Activated naive CD4-positive, alpha-beta T cell treated with anti-CD3 and anti-CD28 coated beads, Interleukin-2, amount 50 U/mL, for 16 hours (primary cell): ENCODE measurements at places on chromosomes 3 and 15.

DNA sequence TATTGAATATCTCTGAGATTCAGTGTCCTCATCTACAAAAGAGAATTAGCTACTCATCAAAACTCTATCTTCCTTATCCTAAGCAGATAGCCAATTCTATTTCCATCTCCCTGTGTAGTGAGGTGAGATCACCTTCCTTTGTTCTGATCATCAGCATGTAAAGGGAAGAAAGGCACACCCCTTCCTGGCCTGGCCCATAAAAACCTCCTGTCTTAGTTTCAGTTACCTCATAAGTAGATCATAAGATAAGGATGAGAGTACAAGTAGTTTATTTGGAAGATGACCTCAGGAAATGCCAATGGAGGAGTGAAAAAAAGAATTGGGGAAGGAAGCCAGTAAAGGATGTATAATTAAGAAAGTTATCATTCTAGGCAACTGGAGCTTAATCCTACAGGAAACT lies 114.5 kb upstream of the GADL1 start:
- DNase-seq: no peak

DNA sequence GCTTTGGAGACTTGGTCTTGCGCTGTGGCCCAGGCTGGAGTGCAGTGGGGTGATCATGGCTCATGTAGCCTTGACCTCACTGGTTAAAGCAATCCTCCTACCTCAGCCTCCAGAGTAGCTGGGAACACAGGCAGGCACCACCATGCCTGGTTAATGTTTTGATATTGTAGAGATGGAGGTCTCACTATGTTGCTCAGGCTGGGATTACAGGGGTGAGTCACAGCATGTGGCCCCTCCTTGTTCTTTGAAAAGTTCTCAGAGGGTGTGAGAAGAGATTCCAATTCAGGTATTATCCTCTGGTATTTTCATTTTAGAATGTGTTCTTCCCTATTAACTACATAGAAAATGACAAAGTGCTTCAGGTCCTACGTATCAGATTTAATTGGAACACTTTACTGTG lies 51.9 kb upstream of the RPL32 start:
- DNase-seq: no peak

GRCh38 chr3:17964108-17964507 lies 221.7 kb upstream of the TBC1D5 start:
- no peak for DNase-seq

DNA sequence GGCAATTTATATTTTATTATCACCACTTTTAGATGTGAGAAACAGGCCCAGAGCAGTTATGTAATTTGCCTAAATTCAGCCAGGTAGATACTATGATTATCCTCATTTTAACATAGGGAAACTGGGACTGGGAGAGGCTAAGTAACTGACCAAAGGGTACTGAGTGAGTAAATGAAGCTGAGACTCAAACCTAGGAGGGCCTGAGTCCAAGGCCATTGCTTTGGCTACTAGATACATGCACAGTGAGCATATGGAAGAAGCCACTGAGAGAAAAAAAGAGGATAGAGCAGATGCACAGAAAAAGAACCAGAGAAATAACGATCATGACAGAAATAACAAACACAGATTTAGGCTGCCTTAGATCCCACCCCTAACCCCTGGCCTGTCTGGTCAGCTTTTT lies 33.6 kb downstream of the USF3 start:
- DNase-seq: no peak

DNA sequence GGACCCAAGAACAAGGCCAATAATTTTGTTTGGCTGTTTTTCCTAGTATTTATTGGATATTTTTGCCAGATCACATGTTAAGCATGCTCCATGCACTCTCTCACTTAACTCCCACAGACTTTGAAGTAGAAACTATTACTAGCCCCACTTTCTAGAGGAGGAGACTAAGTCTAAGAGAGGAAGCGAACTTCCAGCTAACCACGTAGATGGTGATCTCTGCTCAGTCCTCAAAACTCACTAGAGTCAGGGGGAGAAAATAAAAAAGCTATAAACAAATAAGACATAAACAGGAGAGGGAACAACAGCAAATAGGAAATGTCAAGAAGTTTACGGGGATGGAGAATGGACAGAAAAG lies 481.0 kb upstream of the PROK2 start:
- no peak for DNase-seq

DNA sequence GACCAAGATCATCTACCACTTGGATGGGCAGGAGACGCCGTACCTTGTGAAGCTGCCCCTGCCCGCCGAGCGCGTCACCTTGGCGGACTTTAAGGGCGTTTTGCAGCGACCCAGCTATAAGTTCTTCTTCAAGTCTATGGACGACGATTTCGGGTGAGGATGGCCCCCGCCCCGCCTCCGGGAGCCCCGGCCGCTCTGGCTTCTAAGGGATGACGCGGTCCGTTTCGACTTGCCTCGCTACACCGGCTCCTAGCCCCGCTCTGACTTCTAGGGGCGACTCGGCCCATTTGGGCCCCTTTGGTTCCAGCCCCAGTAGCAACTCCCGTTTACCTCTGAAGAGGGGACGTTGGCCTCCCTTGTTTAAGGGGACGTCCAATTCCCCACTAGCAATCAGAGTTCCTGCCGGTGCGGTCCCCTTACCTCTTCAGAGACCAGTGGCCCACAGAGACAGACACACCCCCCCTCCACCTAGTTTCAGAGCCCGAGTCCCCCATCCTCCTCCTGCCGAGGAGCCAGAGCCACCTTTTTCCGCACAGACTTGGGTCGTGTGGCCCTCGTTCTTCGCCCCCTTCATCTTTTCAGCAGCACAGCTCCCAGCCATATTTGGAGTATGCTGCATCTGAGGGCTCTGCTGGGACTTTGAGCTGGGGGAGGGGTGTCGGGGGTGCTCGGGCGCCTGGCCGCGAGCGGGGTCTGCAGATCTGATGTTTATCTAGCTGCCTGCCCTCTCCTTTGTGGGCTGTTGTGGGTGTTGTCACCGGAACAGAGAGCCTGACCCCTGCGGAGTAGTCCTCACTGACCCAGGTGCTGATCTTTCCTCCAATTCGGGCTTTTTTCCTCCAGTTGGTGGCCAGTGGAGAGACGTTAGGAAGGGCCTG lies 706 bp downstream of the DVL3 start:
- DNase-seq: peak; percentile 57

- DNase-seq: no peak
Measured at GRCh38 chr15:32908135-32908801, 190.5 kb downstream of the GREM1 start.

DNA sequence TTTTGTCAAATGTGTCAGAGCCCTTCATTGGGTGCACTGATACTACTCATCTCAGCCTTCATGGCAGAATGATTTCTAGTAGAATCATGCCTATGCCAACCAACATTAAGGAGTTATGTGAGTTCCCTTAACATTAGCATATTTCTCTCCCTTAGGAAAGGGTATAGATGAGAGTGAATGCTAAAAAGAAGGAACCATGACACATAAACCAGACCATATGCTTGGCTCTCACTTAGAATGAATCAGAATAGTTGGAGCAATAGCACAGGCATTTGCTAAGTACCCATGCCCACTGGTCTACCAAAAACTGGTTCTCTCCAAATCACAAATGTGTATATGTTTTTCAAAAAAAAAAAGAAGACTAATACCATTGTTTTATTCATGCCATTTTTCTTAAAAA lies 51.1 kb downstream of the STRIT1 start:
- DNase-seq: no peak

DNA sequence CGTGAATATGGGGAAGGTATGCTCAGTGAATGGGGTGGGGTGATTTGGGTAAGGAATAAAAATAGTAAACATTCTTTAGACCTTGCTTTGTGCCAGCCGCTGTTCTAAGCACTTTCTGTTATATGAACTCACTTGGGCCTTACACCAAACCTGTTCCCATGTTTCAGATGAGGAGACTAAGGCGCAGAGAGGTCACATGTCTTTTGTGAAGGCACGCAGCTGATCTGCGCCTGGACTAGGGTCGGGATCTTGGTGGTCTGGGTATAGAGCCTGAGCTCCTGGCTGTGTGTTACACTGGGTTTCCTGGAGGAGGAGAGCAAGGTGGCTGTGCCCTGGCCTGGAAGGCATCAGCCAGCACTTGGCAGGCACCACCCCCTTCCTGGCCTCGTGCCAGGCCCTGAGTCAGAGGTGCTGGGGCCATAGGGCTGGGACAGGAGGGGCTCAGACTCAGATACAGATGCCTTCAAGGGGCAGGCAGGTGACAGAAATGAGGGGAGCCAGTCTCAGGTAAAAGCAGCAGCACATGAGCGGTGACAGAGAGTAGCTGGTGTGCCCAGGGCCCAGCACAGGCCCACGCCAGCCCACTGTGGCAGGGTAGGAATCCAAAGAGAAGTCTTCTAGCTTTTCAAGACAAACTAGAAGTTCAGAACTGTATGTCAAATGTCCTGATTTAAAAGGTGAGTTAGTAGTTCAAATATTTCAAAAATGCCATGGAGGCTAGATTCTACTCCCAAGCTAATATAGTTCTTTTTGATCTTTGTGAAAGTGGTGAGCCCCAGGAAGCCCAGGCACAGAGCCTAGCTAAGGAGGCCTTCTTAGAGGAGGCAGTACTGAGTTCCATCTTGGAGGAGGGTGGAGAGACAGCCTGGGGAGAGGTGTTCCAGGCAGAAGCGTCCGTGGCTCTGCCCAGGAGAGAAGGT lies 83.1 kb downstream of the DNAJB8 start:
- DNase-seq: peak; percentile 50

DNA sequence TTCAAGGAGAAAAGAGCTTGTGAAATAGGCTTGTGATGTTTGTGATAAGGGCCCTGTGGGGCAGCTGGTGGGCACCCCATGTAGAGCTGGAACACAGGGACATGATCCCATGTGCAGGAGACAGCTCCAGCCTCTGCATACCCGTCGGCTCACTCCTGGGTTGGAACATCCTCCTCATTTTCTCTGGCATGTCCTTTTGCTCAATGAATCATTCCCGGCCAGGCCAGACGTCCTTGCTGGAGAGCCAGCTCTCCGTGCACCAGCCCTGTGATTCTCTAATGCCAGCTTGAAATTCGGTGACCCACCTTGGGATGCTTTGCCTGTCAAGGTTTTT lies 77.3 kb downstream of the SMAD3 start:
- DNase-seq: no peak

DNA sequence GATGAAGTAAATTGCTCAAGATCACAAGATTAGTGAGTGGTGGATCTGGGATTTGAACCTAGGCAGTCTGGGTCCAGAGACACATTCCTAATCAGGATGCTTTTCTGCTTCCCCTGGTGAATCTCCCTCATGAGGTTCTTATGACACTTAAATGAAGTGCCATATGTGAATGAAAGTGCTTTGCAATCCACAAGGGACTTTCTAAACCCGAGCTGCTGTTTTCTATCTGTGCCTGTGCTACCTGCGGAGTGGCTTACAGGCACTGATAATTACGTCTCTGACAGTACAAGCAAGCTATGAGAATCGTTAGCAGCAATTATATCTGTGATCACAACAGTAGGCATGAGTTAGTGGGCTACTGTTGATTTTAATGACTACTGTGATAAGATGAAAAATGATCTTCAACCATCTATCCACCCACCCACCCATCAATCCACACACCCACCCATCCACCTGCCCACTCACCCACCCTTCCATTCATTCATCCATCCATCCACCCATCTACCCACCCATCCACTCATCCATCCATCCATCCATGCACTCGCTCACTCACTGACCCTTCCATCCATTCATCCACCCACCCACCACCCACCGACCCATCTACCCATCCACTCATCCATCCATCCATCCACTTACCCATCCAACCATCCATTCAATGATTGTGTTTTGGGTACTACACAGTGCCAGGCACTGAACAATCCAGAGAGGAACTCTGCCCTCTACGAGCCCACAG lies 51.8 kb downstream of the ATP2B2 start:
- DNase-seq: no peak

DNA sequence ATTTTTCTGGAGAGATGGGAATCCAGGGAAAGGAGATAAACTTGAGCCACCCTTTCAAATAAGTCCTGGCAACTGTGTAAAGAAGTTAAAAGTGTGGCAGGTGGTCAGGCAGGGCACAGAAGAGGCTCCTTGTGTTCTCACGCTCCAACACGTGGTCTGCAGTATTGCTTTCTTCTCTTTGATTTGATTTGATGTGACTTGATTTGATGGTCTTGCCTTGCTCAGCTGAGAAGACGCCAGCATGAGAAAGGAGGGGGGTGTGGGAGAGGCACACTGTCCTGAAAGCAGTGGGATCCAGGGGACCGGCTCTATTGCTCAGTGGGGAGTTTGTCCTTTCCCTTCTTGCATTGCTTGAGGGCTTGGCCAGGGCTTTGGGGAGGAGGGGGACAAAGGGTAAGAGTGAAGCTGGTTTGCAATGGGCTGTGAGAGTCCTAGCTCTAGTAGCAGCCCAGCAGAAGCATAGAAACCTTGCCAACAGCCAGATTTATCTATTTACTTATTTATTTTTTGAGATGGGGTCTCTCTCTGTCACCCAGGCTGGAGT lies 25.7 kb upstream of the NEO1 start:
- DNase-seq: no peak

GRCh38 chr3:195548006-195548405 lies 4.9 kb upstream of the PPP1R2 start:
- DNase-seq: no peak

DNA sequence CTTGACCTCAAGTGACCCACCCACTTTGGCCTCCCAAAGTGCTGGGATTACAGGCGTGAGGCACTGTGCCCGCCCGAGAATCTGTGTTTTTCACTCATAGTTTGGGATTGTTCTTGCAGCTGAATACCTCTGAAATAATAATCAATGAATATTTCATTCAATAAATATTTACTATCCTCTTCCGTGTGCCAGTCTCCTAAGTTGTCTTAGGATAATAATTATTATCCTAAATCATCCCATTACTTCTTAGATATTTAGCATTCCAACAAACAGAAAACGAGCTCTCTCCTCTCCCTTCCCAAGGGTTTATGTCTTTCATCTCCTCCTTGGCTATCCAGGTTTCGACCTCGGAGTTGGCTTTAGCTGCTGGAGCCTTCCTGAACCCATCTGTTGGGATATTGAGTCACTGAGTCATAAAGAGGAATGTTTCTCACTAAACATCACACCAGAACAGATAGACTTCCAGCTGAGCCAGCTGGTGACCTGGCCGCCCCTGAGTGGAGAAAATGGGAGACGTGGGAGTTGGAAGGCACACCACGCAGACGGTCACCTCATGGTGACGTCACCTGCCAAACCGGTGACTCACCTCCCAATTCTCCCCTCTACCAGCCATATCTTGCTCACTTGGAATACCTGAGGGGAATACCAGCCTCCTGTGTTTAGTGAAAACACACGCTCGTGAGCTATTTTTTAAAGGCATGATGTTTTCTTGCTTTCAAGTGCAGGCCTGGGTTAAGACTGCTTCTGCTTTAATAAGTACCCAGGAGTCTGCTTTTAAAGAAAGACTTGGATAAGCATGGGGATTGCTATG lies 43.9 kb downstream of the BHLHE40 start:
- DNase-seq: no peak
